Spinal cord (tissue), 10 donors: ENCODE measurements at places on chromosomes 6 and 20. TPM values are rescaled to one million over a fixed set of nuclear protein-coding genes. Genes with fewer than 3 reads are reported as not detected.

GRCh38 chr6:21265034-21265729 lies 328.4 kb upstream of the SOX4 start:
- no peak for DNase-seq

DNA sequence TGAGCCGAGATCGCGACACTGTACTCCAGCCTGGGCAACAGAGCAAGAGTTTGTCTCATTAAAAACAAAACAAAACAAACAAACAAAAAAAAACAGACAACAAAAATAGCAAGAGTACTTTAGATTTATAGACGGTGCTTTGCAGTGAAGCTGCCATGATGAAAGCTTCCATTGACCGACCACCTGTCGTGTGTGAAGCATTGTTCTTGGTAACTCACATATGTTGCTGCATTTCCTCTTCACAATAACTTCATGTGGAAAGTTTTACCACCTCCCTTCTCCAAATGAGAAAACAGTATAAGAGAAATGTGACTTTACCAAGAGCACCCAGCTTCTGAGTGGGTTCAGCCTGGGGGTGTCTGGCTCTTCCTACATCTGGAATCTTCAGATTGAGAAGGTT lies 56.4 kb upstream of the PTGIS start:
- DNase-seq: no peak

DNA sequence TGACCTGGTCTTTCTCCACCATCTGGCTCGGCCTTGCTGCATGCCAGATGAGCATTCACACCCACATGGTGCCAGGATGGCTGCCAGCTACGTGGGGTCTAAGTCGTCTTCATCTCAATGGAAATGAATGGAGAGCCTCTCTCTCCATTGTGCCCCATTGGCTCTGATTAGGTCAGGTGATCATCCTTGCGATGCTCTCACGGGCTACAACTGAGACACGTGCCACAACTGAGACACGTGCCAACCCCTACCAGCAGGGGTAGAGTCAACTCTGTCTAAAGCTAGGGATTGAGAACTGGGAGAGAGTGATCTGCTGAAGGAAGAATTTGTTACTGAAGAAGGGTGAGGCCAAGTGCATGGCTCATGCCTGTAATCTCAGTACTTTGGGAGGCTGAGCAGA lies 67.3 kb upstream of the RALY start:
- no peak for DNase-seq

GRCh38 chr6:16837217-16837972 lies 76.1 kb upstream of the ATXN1 start:
- no peak for DNase-seq

DNA sequence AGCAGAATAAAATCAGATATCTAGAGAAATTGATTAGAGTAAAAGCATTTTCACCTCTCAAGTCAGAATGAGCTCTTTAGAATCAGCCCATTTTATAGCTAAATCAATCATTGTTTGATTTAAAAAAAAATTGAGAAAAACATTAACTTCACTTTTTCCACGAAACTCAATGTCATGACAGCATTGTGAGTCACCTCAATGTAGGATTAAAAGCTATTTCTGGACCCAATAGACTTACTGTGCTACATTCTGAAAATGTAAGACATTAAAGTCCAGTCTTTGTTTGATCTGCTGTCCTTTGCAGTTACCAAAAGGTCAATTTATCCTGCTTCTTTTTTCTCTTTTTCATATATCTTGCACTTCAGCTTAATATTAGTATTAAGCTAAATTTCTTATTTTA lies 519.4 kb upstream of the ZNF337 start:
- DNase-seq: no peak

- DNase-seq: no peak
These were observed 22.6 kb downstream of the SNX9 start for GRCh38 chr6:157845493-157846259.

DNA sequence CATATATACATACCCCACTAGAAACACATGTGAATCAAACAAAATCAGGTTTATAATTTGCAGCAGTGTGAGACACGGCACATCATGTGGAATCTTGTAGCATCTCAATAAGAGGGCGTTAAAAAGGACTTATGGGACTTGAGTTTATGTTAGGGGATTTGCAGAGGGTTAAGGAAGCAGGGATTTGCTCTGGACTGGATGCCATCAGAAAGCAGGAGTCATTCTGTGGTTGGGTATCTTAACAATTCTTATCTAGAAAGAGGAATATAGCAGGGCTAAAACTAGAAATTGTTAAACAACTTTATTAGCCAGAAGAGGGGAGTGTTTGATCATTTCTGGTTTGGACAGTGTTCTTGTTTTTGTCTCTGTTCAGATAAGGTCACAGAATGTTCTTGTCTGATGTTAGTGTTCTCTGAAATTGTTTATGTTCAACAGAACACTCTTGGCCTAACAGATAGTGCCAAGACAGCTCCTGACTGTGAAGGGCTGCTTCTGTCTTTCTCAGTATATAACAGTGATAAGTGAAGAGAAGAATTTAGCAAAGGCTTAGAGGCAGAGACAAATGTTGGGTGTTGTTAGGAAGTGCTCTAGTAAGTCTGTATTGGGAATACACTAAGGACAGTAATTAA lies 39.2 kb downstream of the LIN28B start:
- no peak for DNase-seq

DNA sequence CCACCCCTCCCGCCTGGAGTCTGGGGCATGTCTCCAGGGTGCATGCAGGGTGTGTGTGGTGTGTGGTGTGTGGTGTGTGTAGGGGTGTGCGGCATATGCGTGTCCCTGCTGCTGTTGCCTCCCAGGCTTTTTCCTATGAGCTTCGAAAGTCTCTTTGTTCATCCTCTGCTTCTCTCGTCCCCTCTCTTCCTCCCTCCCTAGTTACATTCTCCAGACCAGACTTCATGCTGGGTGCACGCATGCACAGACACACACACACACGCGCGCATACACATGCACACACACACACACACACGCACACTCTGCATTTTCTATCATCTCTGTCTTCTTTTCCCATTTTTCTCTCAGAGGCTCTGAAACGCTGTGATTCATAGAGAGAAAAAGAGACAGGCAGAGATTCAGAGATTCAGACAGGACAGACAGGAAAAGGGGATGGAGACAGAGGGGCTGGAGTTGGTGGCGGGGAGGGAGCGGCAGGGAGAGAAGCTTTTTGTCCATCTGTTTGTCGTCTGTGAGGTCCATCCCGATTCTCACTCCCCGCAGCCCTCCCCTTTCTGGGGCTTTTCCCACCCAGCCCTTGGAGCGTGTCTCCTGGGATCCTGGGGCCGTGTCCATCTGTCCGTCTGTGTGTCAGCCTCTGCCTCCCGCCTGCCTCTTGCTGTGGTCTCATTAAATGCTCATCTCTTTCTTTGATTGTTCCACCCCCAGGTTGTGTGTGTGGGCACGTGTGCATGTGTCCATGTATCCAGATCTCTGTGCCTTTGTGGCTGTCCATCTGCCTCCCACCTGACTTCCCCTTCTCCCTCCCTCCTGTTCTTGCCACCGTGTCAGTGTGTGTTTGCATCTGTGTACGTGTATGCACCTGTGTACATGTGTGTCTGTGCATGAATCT lies 62.6 kb downstream of the SRC start:
- no peak for DNase-seq

DNA sequence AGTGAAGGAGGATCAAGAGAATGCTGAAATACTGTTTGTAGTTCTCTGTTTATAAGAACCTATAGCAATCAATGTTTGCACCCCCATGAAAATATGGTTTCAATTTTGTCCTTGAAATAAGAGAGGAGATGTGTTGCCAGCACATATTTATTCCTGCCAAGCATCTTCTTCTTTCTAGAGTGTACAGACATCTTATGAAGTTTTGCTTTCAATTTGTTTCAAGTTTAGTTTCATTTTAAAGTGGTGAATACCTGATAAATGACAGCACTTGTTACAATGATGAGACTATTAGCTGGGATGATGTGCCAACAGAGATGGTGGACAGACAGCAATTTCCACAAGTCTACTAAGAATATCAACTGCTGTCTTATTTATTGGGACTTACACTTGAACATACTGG lies 39.2 kb upstream of the CENPW start:
- no peak for DNase-seq

DNA sequence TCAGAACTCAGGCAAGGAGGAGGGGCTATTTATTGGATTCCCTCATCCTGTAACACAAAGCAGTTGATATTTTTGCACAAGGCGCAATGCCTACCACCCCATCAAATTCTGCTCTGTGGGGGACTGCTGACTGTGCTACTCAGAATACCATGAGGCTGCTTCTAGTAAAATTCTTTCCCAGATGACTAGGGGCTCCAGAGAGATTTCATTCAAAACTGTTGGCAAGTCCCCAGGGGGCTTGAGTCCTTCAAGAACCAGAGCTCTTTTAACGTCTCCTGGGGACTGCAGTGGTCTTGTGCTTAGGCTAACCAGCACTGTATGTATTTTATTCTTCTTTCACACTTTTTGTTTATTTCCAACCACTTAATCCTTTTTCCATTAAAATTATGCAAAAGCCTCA lies 365.9 kb upstream of the AGPAT4 start:
- peak; percentile 61 for DNase-seq

DNA sequence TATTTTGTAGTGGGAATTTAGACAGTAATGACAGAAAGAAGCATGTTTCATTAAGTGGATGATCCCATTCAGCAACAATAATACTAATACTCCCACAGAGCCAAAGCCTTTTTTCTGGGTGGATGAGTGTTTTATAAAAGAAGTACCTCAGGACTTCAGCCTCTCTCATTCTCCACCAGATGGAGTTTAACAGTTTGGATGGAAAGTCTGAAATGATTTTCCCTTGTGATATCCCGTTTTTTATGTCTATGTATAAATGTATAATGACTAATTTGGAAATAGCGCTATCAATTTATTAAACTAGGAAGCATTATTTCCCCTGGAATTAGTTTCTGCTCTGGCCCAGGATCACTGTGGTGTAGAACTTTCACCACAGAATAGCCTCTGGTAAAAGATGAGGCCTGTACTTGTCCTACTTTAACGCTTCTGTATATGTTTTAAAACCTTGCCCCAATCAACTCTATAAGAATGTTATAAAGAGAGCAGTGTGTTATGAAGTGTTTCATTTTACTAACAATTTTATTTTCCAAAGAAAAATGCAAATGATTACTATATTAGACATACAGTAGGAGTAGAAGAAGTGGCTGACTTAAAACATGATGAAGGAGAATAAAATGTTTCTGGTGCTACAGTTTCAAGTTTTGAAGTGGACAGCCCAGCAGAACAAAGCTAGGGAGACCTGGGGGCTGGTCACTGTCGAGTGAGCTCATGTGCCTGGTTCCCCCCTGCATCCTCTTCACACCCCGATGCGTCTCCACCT lies 135.6 kb downstream of the HIVEP1 start:
- DNase-seq: no peak

- DNase-seq: no peak
These were observed 8.4 kb downstream of the LRP11 start for GRCh38 chr6:149855741-149856140.

DNA sequence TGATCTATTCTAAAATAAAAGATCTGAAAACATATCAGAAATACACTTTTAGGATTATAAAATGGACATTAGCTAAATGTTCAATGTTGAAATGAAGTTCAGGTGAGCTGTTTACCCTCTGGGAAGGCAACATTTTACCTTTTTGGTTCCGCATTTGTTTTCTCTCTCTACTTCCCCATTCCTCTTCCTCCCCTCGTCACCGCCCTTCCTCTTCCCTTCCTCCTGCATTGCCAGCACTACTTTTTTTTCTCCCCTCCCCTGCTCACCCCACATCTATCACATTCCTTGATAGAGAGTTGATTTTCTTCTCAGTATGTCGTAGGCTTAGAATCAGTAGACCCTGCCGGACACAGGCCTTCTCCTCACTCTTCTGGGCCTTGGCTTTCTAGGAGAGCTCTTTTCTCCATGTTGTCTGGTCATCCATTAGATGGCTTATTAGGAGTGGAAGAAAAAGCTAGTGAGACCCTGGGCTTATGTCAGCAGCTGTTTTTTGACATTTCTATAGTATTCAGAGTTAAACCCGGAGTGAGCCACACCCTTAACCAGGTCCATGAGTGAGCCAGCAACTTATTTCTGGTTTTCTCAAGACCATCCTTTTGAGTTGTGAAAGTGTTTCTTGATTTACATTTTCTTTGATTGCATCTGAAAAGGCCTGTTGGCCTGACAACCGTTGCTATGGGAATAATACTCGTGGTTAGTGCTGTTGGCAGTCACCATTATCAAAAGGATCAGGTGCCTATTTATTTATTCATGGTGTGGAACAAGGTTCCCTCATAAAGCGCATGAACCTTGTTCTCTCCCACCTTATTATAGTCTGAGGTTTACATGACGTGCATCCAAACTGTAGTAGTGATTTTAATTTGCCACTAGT lies 90.9 kb downstream of the DTD1 start:
- no peak for DNase-seq

DNA sequence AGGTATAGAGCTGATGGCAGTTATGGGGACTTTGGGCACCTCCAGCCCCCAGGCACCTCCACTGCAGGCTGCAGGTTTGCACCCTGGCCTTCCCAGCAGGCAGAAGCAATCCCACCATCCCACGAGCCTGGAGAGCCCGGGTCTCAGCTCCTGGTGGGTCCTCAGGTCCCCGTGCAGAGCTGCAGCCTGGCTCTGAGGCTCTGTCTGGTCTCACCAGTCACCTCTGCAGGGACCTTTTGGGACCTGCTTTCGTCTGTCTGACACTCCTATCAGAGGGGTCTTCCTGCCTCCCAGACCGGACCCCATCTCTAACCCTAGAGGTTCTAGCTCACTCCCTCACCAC lies 41.9 kb downstream of the FGD2 start:
- DNase-seq: no peak

GRCh38 chr6:49923826-49924225 lies 40.1 kb downstream of the DEFB114 start:
- no peak for DNase-seq

DNA sequence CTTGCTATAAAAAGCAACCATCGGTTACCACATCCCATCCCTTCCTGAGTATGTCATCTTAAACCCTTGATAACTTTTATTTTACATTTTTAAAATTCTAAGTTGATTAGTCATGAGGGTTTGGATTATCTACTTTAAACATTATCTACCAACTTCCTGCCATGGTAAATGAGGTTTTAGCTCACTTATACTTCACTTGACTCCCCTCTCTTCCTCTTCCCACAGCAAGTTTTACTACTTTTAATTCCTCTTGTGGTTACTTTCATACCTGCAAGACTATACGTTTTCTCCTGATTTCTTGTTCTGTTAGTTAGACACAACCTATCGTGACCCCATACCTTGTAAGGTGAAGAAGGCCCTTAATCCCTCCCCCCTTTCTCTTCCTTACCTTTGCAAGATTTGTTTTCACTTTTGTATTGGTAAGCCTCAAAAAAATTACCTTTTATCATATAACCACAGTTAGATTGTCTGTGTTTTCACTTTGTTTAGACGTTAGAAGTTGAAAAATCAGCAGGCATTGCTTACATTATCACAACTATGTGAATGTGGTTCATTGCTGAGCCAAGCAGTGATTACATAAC lies 60.1 kb upstream of the OGFRL1 start:
- no peak for DNase-seq

Gene KCNK16
- polyA plus RNA-seq: not detected

Gene C6orf118
- 20.2 TPM for polyA plus RNA-seq

Gene OR2B6
- polyA plus RNA-seq: not detected

Gene TBXT
- polyA plus RNA-seq: not detected

Gene ARHGAP40
- polyA plus RNA-seq: 0.25 TPM

Gene SLC22A1
- polyA plus RNA-seq: 0.35 TPM

Gene ESR1
- polyA plus RNA-seq: 0.95 TPM
